Naive thymus-derived CD4-positive, alpha-beta T cell (primary cell): ENCODE measurements at places on chromosomes 3 and 15. TPM values are rescaled to one million over a fixed set of nuclear protein-coding genes. Genes with fewer than 3 reads are reported as not detected.

Gene MKRN3
- total RNA-seq, result 11.5 TPM

Gene FOXL2NB
- not detected in 2 replicates for total RNA-seq

Gene ZNF502
- 1.4 TPM for total RNA-seq

Gene P2RY1
- 0.29 TPM for total RNA-seq

Gene STRA6
- total RNA-seq, result not detected

Gene MUC4
- total RNA-seq, result not detected

DNA sequence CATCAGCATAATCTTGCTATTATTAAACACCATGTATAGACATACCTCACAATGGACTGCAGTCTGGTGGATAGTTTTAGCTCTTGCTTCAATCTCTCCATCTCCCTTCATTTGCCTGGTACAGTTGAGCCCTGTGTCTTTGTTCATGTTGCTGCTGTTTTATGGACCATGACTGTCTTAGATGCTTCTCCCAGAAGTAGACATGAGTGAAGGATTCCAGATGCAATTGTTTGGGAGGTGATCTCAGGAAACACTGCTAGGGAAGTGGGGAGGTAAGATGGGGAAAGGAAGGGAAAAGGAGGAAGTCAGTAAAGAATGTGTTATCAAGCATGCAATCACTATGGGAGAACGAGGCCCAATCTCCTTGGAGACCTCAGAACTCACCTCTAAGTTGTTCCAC is 36.3 kb upstream of the CTNNB1 start:
- DNase-seq, result no peak

DNA sequence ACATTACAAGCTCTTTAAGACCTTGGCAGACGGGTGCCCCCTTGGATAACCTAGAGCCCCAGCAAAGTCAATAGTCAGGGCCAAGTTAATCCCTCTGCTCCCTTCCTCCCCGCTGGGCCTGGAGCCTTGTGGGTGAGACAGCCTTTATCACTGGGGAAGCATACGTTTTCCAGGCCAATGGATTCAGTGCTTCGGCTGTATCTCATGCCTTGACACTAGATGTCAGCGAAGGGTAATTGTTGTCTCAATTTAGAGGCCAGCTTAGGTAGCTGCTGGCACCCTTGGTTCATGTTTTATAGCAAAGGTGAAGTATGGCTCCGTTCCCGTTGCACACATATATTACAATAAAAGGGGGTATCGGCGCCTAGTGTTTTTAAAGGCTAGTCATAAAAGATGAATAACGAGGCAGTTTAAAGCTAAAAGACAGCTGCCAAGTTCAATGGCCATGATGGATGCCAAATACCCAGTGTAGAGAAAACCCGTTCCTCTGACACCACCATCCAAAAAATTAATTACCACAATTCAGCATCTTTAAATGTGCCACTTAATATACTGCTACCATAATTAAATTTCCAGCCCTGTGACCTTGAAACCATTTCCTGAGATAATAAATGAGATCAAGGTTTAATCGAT is 52.3 kb upstream of the BNIP2 start:
- DNase-seq, result no peak

DNA sequence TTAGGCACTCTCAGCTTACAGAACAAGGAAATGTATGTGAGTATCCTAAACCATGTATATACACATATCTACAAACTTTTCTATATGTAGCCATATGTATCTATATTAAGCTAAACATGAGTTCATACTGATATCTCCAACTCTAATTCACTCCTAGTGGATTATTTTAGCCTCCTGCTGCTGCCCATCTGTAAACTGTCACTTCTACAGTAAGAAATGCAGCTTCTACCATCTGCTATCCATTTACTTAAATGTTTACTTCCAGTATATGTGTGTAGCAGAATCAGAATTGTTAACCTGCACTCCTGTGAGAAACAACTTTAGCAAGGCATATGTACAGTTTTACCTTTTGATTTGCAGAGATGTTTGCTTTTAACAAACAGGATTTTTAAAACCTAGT is 478.5 kb upstream of the CBLB start:
- DNase-seq, result no peak

DNA sequence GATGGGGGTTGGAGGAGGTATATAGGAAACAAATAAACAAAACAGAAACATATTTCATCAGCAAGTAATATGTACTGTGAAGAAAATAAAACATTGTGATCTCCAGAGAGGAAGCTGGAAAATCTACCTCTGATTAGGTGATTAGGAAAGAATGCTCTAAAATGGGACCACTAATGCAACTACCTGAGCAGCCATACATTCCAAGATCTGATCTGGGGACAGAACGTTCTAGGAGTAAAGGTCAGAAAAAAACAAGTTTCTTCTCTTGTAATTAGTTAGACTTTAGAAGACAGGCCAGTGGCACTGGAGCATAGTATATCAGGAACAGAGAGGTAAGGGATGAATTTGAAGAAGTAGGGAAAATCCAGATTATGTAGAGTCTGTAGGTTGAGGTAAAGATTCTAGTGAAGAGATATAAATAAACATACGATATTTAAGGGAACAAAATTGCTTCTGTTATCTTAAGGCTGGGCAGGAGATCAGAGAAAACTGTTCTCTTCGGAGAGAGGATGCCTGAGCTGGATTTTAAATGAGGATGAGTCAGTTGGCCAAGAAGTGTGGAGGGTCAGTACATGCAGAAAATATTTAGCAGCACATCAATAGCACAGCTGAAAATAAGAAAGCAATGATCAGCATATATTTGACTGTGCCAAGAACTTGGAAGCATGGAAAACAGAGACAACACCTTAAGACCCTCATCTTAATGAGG is 429.5 kb downstream of the NLGN1 start:
- DNase-seq, result no peak

GRCh38 chr3:183296944-183297343 is 43.9 kb downstream of the B3GNT5 start:
- no peak for DNase-seq

- no peak for DNase-seq
These were observed 2.0 kb upstream of the TWF2 start for GRCh38 chr3:52240886-52241370.

GRCh38 chr15:60162251-60162967 is 158.3 kb downstream of the FOXB1 start:
- DNase-seq, result no peak

DNA sequence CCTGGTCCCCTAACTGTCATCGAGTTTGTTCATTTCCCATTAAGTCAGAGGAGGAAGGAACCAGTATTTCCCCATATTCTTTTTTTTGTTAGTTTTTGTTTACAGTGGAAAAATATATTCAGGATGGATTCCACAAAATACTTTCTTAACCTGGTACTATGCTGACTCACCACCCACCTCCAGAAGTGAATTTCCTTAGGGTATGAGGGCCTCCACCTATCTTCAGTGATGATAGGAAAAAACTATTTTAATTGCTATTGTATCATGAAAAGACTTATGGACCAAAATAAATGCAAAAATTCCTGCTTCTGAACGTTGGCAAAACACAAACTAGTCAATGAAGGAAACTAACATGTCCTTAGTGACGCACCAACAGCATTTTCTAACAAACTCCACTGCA is 64.2 kb upstream of the FOXP1 start:
- DNase-seq, result no peak

- DNase-seq, result no peak
These were observed 464.1 kb upstream of the RARB start for GRCh38 chr3:24963762-24964625.

- peak; percentile 19 for DNase-seq
These were observed 63.2 kb downstream of the AKAP13 start for GRCh38 chr15:85443593-85444087.
